ENCODE measurements at places on chromosomes 11 and 22.

GRCh38 chr11:68159665-68160064 lies 38.5 kb upstream of the CHKA start:
- no peak for DNase-seq

GRCh38 chr11:16511116-16512114 lies 155.1 kb upstream of the SOX6 start:
- no peak for DNase-seq

- no peak for DNase-seq
These were observed 137.3 kb upstream of the SORL1-AS1 start for GRCh38 chr11:121589946-121590537.

DNA sequence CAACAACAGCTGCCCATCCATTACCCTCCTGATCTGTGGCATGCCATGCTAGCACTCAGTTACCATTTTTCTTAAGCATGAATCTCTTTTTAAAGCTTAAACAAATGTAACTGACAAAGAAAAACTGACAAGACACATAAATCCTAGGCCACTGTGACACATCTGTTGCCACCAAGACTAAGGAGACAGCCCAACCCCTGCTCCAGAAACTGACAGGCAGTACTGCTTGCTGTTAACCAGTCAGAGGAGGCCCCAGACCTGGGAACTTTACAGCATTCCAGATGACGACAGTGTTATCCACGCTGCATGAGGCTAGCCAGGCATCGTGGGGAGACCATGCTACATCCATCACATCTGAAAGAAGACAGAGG lies 33.8 kb downstream of the HIRA start:
- no peak for DNase-seq

DNA sequence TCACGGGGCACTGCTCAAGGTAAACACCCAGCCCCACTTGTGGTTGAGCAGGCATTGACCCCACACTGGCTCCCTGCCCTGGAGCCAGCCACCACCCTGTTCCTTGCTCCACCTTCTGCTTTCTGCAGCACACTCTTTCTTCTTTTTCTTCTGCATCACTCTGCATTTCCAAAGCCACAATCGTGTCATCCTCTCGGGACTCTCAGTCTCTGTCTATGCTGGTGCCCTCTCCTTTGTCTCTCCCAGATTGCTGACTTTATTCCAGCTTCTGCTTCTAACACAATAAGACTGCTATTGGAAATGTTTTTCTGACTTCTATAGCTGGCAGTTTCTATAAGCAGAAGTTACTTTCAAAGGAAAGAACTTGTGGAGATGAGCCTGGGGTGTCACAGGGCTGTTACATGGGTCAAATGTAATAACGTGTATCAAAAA lies 14.4 kb downstream of the GRAP2 start:
- DNase-seq = no peak
